ENCODE measurements at places on chromosomes 6 and 20.

GRCh38 chr20:60030471-60030870 lies 72.2 kb downstream of the CDH26 start:
- no peak for DNase-seq

GRCh38 chr20:36368869-36369268 lies 62.7 kb downstream of the DLGAP4 start:
- DNase-seq, result no peak

- DNase-seq, result no peak
Measured at GRCh38 chr20:62030834-62031434, 34.7 kb downstream of the TAF4 start.

GRCh38 chr6:84967965-84968364 lies 203.6 kb upstream of the TBX18 start:
- no peak for DNase-seq

DNA sequence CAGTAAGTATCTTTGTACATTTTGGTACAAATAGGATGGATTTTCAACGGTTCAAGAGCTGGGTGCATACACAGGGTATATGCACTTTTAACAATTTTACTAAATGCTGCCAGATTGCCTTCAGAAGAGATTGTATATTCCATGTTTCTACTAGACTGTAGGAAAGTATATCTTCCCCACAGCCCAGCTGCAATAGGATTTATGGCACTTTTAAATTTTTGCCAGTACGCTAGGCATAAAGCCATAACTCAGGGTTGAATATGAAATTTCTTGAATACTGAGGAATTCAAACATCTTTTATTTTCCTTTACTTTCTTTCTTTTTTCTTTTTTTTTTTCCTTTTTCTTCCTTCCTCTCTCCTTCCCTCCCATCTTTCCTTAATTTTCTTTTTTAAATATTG lies 78.7 kb upstream of the SULF2 start:
- no peak for DNase-seq

GRCh38 chr6:30875244-30876038 lies 8.9 kb upstream of the DDR1 start:
- DNase-seq, result no peak

DNA sequence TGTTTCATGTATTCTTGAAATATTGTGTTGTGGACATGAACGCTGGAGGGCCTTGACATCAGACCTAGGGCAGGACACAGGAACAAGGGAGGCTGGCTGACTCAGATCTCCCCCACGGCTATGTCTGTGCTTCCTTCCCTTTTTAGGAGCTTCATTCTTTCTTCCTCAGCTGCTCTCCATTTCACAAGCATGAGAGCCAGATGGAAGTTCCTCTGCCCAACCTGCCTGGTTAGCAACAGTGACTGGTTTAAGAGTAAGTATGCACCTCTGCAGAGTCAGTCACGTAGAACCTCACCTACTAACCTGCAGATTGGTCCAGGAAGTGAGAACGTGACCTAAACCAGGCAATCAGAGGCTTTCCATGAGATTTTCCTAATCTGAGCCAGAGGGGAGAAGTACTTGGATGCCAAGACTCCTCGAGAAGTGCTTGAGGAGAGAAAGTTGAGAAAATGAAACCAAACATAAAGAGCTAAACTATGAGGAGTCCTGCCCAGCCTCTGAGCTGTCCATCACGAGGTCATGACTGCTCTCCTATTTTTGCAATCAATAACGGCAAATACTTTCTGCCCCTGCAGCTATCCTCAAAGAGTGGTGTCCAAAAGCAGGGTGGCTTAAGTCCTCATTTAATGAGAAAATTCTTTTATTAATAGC lies 465.2 kb upstream of the CITED2 start:
- DNase-seq, result no peak

- no peak for DNase-seq
Measured at GRCh38 chr6:155297669-155298068, 16.6 kb downstream of the TFB1M start.

GRCh38 chr6:35894776-35895175 lies 26.1 kb downstream of the SRPK1 start:
- no peak for DNase-seq
